Stimulated activated CD4-positive, alpha-beta T cell treated with anti-CD3 and anti-CD28 coated beads, Interleukin-12 subunit alpha, Interleukin-12 subunit beta, amount 100 ng/mL, for 48 hours (primary cell): ENCODE measurements at places on chromosomes 7 and 10.

DNA sequence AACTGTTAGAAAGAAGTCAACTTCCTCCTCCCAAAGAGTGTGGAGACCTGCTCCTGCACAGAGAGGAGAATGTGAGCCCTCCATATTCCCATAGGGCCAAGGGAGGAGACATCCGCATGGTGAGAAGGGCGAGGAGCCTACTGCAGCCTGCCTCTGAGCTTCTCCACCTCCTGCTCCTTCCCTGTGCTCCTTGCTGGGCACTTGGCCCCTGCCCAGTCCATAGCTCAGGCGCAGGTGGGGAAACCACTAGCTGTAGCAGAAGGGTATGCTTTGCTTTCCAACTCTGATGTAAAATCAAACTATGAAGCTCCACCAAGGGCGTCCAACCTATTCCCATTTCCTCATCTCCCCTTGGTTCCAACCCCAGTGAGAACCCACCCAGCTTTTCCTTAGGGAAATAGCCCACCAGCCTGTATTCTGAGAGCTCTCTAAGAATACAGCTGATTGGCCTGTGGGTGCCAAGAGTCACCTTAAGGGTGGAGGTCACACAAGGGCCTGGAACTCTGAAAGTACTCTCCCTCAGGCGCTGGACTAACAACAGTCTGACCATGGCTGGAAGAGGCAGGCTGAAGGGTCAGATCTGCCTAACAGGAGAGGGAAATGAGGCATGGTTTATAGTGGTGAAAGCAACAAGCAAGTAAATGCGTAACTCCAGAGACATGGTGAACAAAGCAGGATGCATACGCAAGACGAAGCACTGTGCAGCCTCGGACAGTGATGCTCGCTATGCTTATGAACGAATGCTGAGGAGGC, 13.9 kb downstream of the ZNF488 start:
- DNase-seq: no peak

- no peak for DNase-seq
Measured at GRCh38 chr10:17076626-17077345, 52.8 kb downstream of the CUBN start.

DNA sequence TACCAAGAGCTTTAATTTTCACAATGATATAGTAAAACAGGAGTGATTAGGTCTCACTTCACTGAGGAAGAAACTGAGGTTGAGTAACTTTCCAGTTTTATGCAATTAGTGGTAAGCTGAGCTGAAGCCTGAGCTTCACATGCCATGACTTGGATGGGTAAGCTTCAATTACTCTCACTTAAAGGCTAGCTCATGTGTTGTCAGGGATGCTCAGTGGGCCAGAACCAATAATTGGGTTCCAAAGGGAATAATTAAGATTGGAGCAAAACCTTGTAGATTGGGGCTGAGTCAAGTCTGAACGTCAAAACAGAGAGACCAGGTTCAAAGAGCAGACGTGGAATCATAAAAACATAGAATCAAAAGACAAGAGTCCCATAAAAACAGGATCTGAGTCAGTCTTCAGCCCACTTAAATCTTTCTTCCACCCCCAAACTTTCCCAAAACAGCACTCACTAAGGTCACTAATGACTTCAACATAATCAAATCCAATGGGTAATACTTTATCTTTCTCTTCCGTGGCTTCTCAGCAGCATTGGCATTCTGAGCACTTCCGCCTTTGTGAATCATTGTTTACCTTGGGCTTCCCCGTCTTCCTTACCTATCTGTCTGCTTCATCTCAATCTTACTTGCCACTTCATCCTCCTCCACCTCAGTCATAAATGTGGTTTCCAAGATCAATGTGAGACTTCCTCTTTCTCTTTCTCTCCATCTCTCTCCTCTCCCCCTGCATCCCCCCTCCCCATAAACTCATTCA, 23.0 kb upstream of the EGFR start:
- DNase-seq: peak; percentile 22

GRCh38 chr10:43749940-43750552, 101.4 kb upstream of the ZNF32 start:
- no peak for DNase-seq

GRCh38 chr7:148242294-148242821, 348.2 kb upstream of the C7orf33 start:
- DNase-seq: no peak

GRCh38 chr7:19336836-19337383, 191.7 kb upstream of the FERD3L start:
- no peak for DNase-seq

- DNase-seq: no peak
Measured at GRCh38 chr10:64708884-64709681, 1187.9 kb downstream of the REEP3 start.

GRCh38 chr10:23379686-23380085, 35.1 kb upstream of the C10orf67 start:
- no peak for DNase-seq

GRCh38 chr7:138974103-138974502, 7.1 kb downstream of the KIAA1549 start:
- DNase-seq: no peak

DNA sequence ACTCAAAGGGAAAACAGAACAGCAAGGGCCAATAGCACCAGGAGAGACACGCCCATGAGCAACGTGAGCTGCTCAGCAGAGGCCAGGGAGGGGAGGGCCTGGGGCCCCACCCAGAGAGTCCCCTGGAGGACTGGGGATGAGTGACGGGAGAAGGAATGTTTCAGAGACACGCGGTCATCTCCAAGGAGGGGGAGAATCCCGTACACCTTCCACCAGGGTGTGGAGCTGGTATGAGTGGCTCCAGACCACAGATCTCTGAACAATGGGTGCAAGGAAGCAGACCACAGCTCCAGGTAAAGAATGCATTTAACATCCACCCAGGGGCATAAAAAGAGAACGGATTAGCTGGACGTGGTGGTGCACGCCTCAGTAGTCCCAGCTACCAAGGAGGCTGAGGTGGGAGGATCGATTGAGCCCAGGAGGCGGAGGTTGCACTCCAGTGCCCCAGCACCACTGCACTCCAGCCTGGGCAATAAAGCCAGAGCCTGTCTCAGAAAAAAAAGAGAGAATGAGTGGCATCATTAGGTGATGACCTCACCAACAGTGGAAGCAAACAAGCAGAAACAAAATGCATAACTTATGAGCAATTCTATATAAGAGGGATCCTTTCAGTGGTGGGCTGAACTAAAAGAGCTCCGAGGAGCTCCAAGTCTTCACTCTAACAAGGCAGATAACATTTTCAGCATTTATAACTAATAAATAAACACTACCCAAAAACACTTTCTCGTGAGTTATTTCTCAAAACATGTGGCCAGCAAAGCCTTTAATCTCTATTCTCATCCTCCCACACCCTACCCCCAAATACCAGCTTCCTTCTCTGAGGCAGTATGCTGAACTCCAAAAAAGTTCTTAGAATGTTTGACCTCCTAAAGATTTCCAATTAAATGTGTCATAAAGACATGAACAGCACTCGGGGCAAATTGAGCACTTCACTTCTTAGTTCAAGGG, 12.5 kb downstream of the PSAP start:
- no peak for DNase-seq

- DNase-seq: no peak
Measured at GRCh38 chr7:11847336-11847735, 15.3 kb upstream of the THSD7A start.

GRCh38 chr10:118246332-118247295, 95.5 kb downstream of the FAM204A start:
- no peak for DNase-seq

DNA sequence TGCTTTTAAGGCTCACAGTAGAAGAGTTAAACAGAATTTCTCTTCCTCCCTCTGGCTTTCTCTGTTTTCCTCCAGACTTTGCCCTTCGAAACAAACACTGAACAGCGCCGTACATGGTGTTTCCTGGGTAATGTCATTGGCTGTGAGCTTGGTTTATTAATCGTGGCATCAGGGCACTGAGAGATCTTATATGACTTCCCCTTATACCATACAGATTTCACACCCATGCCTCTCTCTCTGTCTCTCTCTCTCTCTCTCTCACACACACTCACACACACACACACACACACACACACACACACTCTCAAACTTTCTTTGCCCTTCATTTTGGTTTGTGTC, 195.5 kb downstream of the CREB5 start:
- DNase-seq: no peak

GRCh38 chr10:43160046-43160920, 22.0 kb downstream of the CSGALNACT2 start:
- DNase-seq: peak; percentile 16

GRCh38 chr10:105037022-105037421, 395.9 kb downstream of the SORCS3 start:
- DNase-seq: no peak
